Right ventricle myocardium inferior (tissue), 1 donor: ENCODE measurements at places on chromosomes 11 and 22. TPM values are rescaled to one million over a fixed set of nuclear protein-coding genes. Genes with fewer than 3 reads are reported as not detected.

- DNase-seq = no peak
Observed at GRCh38 chr11:72838691-72839305, 24.6 kb downstream of the ATG16L2 start.

- DNase-seq = no peak
Observed at GRCh38 chr11:57605028-57605420, 7.5 kb downstream of the SERPING1 start.

OR5P2 gene
- not detected for total RNA-seq

DNA sequence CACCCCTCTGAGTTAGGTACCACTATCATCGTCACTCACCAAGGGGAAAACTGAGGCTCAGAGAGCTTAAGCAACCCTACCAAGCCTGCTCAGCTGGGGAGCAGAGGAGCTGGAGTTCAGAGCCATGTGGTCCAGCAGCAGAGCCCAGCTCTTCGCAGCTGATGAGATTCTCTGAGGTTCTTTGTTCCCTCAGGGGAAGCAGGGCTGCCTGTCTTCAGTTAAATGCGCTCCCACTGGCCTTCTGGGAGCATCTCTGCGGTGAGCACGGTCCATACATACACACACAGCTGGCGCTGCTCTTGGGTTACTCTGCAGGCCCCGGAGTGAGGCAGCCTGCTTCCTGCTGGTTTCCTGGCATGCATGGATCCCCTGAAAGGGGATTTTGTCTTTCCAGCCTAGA is 5.2 kb upstream of the PTGDR2 start:
- no peak for DNase-seq

TRPM5 gene
- not detected for total RNA-seq

DNA sequence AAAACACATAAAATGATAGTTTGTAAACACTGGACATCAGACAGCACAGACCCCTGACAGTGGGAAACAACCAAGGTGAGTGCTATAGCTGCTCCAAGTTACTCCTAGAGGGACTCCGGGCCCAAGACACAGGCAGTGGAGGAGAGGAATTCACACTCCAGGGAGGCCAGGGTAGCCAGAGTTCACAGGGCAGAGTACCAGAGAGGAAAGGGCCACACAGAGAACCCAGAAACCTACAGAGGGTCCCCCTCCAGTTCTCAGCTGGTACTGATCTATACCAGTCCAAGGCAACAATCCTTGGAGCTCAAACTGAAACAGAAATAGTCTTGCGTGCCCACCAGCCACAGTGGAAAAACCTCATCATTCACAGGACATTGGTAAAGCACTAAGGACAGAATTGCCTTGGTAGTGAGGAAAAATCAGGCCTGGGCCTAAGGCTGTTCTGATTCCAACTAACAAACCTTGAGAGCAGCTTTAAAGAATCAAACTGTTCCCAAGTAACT is 7.6 kb downstream of the VPS37C start:
- DNase-seq = no peak

APOL1 gene
- 22.1 TPM for total RNA-seq

DNA sequence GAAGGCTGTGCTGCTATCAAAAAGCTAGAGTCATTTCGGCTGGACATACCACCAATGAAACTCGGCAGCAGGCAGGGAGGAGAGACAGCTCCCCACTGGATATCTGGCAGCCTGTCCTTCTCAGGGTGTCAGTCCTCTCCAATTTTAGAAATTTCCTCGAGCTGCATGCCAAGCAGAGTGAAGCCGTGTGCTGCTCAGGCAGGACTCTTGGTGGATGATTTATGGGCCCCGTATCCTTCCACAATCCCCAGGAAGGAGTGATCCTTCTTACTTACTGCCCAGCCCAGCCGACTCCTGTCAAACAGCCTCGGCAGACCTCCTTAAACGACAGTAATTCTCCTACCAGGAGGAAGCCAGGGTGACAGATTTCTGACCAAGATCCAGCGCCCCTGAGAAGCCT is 410.4 kb downstream of the TENM4 start:
- DNase-seq = peak; percentile 39

MPEG1 gene
- total RNA-seq = 18.3 TPM

MS4A7 gene
- 14.5 TPM for total RNA-seq

BSCL2 gene
- total RNA-seq = 23.0 TPM
